ENCODE measurements at places on chromosomes 7 and 10.

- DNase-seq = no peak
Measured at GRCh38 chr10:88138319-88138848, 275.0 kb downstream of the PTEN start.

DNA sequence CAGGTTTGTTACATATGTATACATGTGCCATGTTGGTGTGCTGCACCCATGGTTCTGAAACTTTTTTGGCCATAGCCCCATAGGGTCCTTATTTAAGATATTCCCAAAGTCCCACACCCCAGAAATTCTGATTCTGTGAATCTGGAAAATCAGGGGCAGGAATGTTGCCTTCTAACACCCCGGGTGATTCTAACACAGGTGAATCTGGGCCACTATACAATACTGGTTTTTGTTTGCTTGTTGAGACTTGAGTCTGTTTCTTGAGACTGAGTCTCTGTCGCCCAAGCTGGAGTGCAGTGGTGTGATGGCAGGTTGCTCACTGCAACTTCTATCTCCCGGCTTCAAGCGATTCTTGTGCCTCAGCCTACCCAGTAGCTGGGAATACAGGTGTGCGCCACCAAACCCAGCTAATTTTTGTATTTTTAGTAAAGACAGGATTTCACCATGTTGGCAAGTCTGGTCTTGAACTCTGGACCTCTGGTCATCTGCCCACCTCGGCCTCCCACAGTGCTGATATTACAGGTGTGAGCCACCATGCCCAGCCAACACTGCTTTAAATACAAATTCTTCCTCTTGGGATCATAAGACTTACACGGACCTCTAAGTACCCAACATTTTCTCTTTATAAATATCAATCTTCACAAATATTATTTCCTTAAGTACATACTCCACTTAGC, 16.9 kb upstream of the PHYH start:
- DNase-seq = no peak

- DNase-seq = peak; percentile 74
Measured at GRCh38 chr7:25857376-25858067, 294.5 kb upstream of the NFE2L3 start.

GRCh38 chr7:35605760-35606159, 89.2 kb downstream of the HERPUD2 start:
- DNase-seq = no peak

DNA sequence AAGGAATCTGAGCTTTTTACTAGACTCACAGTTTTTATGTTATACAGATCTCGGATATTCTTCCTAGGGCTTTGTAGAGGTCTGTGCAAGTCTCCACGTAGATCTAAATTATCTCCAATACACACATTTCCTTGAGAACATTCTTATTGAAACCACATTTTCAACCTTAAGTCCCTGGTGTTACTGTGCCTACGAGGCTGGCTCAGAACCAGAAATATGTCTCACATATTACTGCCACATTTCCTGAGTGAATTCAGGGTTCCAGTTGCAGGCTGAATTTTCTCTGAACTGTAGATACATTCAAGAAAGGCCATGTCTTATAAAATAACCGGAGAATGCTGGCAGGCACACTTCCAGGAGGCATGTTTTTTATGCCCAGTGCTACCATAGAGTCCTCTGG, 46.5 kb downstream of the INHBA start:
- DNase-seq = no peak

Measured in nephron progenitor cell (in vitro differentiated cells).